ENCODE measurements at places on chromosomes 5 and 9.

GRCh38 chr9:36781533-36781932 is 208.8 kb downstream of the MELK start:
- no peak for DNase-seq

DNA sequence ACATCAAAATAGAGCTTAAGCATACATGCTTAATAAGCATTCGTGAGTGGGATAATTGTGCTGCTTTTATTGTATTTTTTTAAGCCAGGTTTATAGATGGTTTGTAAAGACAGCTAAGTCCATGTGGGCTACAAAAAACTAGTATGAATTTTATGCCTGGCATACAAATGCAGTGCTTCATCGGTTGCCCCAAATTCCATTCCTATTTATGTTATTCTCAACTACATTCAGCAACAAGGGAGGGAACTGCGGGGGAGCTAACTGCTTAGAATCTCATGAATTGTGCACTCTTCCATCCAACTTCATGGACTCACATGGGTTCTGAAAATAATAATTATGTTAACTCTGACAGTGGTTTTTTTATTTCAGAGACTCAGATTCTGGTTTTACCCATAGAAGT is 199.2 kb downstream of the FAM170A start:
- DNase-seq, result no peak

DNA sequence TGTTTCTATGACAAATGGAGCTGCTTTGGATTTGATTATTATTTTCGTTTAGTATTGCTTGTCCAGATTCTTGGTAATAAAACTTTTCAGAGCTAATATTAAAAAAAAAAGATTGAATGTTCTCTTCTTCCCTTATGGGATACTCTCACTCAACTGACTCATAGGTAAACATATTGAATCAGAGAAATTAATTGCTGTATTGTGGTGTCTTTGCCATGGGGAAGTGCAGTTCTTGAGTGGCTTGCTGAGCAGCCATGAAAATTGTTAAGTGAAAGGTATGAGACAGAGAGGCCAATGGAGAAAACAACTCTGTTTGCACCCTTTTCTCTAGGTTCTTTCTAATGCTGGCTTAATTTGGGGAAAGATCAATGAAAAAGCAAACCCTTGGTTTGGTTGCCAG is 149.9 kb upstream of the HMHB1 start:
- DNase-seq, result no peak

GRCh38 chr5:109412981-109413402 is 3.2 kb upstream of the PJA2 start:
- no peak for DNase-seq

GRCh38 chr5:51347704-51348103 is 35.5 kb upstream of the ISL1 start:
- DNase-seq, result no peak
